Stimulated activated CD8-positive, alpha-beta memory T cell treated with anti-CD3 and anti-CD28 coated beads, Interleukin-7, amount 100 ng/mL, for 1 hour (primary cell): ENCODE measurements at places on chromosomes 11 and 22.

DNA sequence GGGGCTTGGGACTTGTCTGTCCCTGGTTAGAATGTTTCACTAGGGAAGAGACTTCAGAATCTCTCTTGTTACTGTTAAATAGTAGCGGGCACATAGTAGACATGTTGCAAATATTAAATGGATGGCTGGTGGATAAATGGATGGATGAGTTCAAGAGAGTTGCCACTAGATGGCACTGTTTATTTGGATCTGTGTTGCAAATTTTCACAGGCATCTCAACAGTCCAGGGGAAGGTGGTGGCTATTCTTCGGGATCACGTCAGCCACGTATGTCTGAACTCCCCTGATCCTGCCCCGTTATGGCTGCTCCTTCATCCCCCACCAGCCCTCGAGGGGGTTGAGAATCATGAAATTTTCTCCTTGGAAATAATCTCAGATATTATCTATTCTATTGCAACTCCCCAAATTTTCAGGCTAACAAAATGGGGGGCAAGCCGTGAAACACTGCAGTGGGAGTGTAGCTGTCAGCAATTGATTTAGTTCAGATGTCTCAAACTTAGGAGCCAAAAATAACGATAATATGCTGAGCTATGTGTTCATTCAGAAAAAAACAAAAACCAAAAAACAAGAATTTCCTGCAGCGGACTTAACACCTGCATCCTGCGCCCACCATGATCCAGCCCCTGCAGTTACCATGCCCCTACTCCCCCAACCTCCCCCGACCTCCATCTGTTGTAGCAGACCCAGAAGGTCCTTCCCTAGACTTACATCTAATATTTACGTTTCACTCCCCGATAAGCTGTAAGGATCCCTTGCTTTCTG is 29.1 kb upstream of the BIRC3 start:
- no peak for DNase-seq

- no peak for DNase-seq
These were observed 412 bp upstream of the RPS3 start for GRCh38 chr11:75398906-75399305.

DNA sequence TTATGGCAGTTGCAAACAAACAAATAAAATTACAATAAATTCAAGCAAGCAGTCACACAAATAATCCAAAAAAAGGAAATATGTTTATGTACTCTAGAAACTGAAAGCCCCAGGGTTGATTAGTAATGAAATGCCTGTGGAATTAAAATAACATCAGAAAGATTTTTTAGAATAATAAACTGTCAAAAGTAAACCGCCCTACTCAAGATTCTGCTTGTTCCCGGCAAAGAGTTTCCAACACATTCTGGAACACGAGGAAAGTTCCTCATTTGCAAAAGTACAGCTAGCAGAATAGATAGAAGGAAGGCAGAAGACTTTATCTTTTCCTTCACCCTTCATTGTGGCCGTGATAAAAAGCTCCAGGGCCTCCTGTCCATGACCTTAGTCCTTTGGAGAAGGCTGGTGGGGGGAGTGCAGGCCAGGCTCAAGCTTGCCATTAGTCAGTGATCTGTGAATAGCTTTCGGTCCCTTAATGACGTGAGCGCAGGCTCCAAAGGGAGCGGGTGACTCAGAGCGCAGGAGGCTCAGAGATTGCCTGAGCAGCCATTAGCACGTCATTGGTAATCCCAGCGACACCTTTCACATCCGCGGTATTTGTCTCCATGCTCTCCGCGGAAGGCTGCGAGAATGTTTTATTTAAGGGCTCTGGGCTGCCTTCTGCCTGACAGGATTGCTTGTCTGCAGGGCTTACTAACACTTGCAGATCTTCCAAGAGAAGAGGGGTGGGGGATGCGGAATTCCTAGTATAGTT is 458.3 kb downstream of the METTL15 start:
- no peak for DNase-seq

DNA sequence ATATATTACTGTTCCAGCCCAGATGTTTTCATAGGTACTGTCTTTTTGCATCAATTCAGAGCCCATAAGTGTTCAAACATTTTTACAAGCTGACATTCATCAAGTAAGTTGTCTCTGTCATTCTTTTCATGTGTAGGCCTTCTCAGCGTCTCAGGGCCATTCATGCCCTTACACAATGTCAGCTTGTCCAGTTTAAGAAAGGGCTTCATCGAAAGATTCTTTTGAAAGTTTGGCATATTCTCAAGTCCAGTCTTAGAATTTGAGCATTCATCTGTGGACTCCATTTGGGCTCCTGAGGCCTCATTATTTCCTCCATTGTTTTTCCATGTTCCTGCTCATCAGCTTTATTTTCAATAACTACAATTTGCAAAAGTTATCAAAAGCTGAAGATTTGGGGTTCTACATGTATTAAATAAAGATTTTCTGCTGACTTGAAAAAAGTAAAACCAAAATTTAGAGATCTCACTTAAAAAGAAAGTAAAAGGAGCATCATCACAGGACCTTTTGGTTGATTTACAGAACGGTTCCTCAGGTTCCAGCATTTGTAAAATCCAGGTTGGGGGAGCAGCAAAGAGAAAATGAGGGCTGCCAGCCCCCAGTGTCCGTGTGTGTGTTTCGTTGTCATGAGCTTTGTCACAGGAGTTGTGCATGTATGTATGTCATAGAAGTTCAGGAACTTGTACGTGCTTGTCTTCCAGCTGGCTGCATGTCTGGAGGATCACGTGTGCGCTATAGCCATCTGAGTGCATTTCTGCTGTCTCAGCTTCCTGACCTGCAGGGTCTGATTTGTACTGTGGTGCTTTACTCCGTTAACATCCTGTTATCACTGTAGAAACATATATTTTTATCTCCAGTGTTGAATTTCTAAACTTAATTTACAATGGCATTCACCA is 15.6 kb downstream of the MOV10L1 start:
- no peak for DNase-seq

- DNase-seq, result no peak
These were observed 711.6 kb downstream of the METTL15 start for GRCh38 chr11:28819741-28820140.

DNA sequence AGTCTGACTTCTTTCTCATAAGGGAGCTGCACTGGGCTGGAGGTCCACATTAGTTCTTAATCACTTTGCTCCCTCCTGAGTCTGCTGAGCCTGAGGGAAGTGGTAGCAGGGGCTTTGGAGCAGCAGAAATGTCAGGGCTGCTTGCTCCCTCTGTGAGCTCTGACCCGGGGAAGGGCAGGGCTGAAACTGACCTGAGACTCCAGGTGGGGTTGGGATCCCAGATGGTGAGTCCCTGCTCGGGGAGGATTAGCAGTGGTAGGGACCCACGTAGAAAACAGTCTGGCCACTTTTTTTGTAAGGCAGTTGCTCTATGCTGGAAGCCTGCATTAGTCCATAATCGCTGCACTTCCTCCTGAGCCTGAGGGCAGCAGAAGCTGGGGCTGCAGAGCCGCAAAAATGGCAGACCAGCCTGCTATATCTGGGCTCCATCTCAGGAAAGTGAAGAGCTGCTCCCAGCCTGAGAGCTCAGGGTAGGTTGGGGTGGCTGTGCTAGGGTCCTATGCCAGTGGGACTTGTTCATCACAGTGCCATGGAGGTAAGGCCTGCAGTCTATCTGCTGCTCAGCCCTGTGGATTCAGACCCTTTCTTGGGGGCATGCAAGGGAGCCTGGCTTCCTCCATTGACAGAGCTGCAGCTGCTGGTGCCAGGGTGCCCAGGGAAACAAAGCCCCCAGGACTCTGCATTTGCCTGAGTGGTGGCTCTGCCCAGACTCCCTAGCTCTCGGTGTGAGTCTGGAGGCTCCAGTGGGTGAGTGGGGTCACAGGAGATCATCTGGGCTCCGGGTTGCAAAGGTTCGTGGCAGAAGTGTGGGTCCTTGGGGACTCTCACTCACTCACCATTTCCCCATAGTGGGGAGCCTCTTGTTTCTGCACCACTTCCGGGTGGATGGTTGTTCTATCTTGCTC is 854.3 kb downstream of the LUZP2 start:
- no peak for DNase-seq

- no peak for DNase-seq
These were observed 7.1 kb downstream of the PRPF19 start for GRCh38 chr11:60899046-60899936.

- no peak for DNase-seq
These were observed 32.0 kb downstream of the SLC1A2 start for GRCh38 chr11:35387111-35387982.

DNA sequence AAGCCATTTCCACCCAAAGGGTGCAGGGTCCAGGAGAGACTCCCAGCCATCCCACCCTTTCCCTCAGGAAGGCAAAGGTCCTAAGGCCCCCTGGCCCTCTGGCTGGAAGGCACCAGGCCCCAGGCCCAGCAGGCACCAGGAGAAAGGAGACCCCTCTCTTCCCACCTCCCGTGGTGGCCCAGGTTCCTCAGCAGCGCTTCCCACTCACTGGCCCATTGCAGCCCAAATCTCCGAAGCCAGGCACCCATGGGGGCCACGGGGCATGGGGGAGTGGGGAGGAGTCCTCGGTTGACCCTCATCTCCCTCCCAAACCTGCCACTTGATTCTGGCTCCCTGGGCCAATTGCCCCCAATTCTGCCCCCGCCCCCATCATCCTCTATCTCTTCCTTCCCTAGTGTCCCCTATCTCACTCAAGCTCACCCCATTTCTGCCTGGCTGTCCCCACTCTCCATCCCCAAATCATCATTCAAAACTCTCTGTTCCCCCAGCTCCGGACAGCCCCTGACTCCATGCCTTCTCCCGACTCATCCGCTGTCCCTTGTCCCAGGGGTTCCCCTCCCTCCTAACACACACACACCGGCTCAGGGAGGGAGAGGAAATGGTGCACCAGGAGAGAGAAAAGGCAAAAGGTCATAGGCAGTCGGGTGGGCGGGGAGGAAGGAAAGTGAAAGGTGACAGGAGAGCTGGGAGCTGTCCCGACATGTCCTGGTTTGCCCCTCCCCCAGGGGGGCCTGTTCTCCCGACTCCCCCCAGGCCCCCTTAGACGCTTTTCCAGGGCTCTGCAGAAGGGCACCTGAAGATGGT is 1.2 kb downstream of the LIF start:
- DNase-seq, result no peak

DNA sequence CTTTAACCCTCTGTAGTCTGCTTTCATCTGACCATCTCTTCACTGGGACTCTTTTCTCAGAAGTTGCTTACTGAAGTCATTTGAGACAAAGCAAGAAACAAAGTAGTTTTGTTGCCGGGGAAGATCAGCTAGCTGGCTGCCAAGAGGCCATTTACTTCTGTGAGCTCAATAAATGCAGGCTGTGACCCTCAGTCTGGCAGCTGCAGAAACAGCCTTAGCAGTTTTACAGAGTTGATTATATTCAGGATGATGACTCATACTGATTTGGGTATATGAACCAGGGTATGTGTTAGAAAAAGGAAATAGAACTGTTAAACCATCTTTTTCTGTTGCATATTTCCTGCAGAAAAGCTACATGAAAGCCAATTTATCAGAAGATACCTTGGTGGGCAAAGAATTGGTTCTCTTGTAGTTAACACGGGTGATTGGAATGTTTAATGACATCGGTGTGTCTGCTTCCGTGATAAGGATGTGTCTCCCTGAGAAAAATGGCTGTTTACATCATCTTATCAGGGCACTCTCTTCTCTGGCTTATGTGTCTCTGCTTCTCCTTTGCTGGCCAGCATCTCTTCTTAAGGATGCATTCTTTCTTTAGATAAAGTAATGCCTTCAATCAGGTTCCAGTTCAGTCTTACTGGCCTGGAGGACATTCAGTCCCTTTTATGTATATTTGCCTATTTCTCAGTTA is 18.5 kb downstream of the FIBIN start:
- DNase-seq, result no peak

GRCh38 chr11:83249972-83250593 is 36.1 kb downstream of the CCDC90B start:
- DNase-seq, result no peak

GRCh38 chr22:50718352-50718709 is 19.7 kb upstream of the ACR start:
- no peak for DNase-seq

GRCh38 chr11:58893899-58894298 is 45.4 kb upstream of the GLYATL1 start:
- DNase-seq, result no peak

GRCh38 chr22:23199159-23199558 is 18.9 kb downstream of the BCR start:
- no peak for DNase-seq

DNA sequence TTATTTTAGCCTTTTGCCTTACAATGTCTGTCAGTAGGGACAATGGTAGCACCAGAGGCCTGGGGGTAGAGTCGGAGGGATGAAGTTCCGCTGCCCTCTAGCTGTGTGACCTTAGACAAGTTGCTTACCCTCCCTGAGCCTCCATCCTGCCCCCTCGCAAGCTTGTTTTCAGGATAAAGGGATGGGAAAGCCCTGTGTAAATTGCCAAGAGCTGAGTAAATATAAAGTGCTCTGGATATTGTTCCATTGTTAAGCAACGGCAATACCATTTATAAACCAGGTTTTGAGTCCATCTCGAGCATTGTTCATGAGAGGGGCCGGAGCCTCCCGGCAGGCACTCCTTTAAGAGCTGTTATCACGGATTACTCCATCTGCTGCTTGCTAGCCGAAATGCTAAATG is 72.9 kb downstream of the ZBTB16 start:
- no peak for DNase-seq

GRCh38 chr11:62556875-62557631 is 10.4 kb upstream of the AHNAK start:
- DNase-seq, result no peak

DNA sequence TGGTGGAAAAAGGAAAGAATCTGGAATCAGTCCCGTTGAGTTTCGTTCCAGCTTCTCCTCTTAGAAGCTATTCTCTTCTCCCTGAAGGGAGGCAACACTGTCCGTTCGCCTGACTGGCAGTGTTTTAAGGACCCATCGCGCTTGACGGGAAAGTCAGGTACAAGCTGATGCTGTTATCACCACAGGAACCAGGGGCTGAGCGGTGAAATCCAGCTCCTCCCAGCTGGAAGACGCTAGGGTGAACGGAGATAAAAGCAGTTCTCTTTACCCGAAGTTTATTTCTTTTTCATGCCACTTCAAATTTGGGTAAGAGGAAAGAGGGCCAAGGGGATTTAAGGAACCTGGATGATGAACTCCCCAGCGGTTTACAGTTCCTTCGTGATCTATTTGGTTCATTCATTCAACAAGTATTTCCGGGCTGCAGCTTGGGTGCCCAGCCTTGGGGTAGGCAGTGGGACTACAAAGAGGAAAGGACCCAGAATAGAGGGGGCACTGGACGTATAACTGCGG is 551 bp upstream of the DEUP1 start:
- DNase-seq, result no peak

DNA sequence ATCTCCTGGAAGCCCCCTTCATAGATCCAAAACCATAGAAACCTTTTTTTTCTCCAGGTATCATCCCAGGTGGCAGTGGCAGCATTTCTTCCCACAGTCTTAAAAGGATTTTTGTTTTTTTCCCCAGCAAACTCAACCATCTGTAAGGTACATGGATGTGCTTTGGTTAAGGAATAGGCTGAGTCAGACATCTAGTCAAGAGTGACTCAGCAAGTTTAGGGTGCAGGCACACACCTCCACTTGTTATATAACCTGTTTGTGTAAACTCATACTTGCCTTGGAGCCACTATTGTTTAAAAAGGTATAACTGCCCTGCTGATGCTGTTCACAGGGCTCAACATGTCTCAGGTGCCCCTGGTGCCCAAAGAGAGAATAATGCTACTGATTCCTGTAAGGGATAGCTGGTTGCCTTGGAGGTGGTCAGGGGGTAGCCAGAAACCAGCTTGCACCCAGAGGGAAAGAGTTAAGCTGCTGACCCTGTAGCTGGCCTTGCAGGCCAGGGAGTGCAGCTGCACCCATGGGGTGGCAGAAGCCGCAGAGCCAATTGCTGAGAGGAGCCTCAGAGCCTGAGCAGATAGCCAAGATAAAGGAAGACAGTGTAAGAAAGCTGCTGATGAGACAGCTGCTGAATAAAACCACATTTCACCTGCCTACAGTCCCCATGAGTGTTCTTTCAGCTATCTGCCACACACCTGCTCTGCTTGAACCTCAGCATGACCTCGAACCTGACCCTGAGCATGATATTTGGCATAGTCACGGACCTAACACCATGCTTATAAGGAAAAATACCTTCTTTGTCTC is 1726.1 kb upstream of the RAG2 start:
- no peak for DNase-seq
